ENCODE measurements at places on chromosomes 2 and 18.
A peak's percentile ranks its signal among the peaks of the same experiment; 100 is the strongest.

DNA sequence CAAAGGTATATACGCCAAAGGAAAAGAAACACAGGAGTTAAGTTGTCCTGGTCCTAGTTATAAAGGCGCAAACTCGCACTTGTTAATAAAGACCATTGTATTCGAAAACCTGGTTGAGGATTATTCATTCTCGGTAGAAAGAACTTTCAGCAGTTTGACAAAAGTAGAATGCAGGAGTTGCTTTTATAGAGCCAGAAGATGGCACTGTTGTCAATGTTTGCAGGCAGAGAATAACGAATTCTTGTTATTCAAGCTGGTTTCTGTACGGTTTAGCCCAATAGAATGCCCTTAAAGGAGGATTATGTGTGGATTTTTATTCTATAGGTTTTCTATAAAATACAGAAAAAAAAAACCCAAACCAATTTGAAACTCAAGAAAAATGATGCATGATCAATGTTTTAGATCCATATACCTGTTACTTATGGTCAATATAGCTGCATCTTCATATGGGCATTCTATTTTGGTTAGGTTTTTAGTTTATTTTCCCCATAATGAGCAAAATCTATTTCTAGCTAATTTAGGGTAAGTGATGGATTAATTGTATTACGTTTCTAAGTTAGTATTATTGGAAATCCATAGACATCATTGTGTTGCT lies 510.3 kb downstream of the PLCL1 start:
- no peak for DNase-seq

GRCh38 chr2:197010200-197011020 lies 83.9 kb upstream of the PGAP1 start:
- DNase-seq, result peak; percentile 60

DNA sequence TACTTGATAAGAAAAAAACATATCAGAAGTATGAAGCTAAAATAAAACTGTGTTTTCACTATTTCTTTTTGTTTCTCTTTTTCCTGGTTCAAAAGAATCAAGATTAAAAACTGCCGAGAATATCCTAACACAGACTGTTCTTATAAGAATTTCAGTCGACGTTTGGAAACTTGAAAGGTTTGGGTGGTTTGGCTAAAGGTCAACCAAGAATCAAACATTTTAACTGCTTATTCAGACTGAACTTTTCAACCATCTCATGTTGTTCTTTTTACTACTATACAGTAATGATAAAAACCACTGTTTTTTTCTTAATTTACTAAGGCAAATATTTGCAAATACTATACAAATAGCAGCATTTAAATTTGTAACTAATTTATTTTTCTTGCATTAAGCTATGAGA lies 308.5 kb upstream of the TFPI start:
- no peak for DNase-seq

DNA sequence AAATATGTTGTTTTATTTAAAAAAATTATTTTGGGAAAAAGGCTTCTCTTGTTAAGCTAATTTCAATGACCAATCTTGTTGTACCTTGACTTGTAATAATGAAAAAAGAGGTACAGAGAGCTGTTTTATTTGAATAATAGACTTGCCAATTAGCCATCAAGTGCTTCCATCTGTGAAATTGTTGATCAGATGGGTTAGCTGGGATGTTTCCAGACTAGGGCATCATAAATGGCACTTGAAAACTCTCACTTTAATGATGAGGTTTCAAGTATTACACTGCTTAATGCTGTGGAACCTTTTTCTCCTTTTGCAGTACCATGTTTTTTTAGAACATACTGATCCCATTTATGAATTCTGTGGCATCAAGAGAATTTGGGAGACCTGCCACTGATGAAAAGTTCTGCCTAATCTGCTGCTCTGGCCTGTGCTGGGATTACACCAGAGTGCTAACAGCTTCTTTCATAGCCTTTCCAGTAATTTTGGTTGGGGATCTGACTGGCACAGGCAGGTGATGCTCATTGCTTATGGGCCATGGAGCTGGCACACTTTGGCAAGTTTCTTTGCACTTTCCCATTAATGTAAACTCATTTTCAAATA lies 24.2 kb downstream of the PSMD14 start:
- no peak for DNase-seq

DNA sequence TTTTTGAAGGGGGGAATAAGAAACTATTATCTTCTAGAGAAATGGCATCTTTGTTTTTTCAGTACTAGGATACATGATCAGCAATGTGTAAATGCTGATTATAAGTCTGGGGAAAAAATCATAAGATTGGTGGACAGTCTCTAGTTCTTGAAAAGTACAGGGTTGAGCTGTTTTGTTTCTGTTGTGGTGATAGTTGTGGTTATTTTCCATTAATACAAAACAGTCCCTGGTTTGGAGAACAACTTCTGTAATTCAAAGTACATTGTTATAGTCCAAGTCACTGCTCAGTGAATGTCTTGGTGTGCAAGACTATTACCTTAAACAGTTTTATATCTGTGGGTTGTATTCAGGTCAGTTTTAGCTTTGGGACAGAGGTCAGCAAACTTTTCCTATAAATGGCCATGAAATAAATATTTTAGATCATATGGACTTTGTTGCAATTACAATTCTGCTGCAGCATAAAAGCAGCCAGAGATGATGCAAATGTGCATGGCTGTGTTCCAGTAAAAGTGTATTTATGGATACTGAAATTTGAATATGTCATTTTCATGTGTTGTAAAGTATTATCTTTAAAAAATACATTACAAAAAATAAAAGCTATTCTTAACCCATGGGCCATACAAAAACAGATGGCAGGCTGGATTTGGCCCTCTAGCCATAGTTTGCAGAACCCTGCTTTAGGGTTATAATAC lies 111.0 kb downstream of the CERS6 start:
- no peak for DNase-seq

DNA sequence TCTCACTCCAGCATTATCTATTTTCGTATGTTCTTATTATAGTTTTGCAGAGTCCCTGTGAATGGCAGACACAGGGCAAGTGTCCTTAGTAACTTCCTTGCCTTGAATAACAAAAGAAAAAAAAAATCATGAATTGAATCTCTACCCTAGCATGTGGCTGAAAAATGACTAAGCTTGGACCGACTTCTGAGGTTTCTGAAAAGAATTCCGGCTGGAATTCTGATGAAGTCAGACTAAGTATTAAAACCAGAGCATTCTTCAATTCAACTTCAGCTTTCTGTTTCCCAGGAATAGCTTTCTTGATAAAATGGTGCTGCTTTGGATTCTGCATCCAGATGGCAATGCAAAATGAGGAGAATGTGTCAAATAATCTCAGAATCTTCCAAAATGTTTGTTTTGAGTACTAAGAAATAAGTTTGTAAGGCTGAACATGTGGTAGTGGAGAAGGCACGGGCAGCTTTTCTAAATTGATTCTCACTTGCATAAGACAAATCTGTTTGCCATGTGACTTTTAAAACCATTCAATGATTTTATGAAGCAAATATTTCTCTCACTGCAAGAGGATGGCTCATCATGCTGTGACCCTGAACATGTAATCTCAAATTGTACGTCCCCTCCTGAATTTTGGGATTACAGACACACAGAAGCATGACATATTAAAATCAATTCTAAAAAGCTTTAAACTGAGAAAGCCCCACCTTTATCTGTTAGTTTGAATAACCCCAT lies 1462.8 kb upstream of the LRRTM1 start:
- DNase-seq, result no peak

DNA sequence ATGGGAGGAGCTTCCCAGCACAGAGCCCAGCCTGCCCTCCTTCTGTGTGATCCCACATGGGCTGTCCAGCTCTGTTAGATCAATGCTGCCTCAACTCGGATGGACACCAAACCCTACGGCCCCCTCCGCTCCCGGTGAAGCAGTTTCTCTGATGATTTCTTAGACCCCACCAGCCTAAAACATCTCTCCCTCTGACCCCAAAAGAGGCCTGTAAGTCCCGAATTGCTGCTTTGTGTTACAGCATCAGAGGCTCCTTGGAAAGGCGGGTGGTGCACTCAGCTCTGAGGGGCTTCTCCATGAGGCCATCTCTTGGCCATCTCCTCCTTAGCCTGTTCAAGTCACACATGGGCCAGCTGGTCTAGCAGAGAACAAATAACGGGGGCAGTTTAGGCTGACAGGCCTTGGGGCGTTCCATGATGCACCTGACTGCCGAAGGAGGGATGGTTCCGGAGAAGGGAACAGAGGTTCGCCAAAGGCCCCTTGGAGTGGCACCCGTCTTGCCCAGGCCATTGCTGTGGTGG lies 240.7 kb downstream of the SH3RF3 start:
- DNase-seq, result peak; percentile 22

GRCh38 chr18:13572721-13573120 lies 153.6 kb downstream of the FAM210A start:
- peak; percentile 24 for DNase-seq

DNA sequence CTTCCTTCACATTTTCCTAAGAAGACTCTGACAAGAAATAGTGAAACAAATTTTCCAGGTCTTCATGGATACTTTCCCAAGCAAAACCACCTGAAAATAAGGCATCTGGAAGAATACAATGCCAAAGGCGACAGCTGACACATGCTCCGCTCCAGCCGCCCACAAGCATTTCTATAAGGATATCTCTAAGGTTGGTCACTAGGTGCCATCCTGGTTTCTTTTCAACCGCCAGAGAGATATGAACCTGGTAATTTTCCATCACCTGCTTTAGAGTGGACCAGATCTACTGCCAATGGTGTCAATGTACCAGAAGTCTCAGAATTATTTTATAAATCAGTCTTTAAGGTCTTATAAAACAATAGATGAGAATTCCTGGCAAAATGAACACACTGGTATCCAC lies 97.2 kb downstream of the GAREM1 start:
- no peak for DNase-seq

DNA sequence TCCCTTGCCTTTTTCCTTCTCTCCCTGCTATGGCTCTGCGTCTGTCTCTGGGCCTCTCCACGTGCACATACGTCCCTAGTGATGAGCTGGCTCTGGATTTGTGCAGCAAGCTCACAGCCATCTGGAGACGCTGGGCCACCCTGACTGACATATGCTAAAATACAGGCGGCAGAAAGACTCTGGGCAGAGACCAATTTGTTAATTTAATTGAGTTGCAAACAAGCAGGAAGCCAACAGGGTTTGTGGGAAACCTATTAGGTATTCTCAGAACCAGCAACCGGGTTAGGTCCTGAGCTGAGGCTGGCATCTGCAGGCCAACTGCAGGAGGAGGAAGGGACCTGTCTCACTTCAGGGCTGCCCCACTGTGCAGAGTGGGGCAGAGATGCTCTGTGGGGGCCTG lies 53.5 kb upstream of the SMAD2 start:
- no peak for DNase-seq

- DNase-seq, result no peak
These were observed 196.2 kb upstream of the SP5 start for GRCh38 chr2:170518911-170519310.

- DNase-seq, result no peak
These were observed 296.2 kb upstream of the ZC3H15 start for GRCh38 chr2:186189816-186190215.

DNA sequence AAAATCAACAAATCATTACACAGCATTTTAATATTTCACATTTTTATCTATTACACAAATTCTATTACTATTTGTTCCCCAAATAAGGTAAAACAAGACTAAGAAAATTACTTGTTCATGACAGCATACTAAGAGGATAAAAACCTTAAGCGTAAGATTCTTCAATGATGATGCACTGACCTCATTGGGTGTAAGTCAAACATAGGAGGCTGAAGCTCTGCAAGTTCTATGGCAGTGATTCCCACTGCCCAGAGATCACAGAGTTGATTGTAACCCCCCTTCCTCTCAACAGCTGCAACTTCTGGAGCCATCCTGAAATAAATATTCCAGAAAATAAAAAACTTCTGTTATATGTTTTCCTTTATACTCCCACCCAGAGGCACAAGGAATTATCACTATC lies 82.2 kb upstream of the CDKL4 start:
- no peak for DNase-seq

DNA sequence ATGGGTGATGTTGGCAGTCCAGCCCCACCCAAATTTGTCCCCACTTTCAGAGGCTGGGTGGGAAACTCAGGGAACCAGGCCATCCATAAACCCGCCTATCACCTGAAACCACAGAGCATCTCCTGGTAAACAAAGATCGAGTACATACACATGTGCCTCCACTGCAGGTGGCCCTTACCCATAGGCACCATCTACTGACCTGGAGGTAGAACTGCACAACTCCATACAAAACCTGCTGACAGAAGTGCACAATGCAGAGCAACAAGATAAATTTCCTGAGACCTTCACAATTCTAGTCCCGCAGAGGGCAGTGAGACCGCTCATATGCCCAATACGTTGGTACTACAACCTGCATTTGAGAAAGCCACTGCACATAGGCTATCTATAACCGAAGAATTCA lies 856.3 kb downstream of the SUCLG1 start:
- DNase-seq, result no peak

GRCh38 chr2:11356764-11357163 lies 12.3 kb upstream of the ROCK2 start:
- DNase-seq, result no peak

- DNase-seq, result no peak
These were observed 199.1 kb upstream of the SLC14A2 start for GRCh38 chr18:45416168-45416567.

- DNase-seq, result no peak
These were observed 12.1 kb downstream of the MXD1 start for GRCh38 chr2:69926849-69927515.

DNA sequence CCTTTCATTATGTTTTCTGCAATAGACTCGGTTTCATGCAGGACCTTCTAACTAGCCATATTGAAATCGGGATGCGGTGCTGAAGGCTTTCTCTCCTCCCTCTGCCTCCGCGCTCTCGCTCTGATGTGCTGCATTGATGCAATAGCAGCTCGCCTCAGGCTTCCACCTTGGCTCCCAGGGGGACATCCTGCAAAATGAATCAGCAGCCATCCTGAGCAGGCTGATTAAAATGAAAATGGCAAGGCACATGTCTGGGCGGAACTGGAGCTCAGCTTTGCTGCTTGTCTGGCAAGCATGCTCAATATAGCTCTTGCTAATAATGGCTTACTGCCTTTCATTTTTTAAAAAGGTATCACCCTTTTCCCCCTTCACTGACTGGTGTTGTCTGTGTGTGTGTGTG lies 806 bp upstream of the MYT1L start:
- peak; percentile 84 for DNase-seq

DNA sequence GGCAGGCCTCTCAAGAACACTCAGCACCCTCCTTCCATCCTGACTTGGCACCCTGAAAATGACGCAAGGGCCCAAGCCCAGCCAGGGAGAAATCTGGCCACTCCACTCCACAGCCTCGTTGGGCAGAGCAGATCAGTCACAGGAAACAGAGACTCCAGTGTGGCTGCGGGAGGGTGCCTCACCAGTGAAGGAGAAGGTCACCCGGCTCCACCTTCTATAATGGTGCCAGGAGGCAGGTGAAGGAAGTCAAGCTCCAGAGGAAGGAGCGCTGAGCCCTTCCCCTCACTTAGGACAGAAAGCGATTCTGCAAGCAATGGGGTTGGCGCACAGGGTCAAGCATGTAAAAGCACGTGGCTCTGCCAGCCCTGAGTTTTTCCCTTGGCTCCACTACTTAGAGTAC lies 35.3 kb downstream of the CRACDL start:
- DNase-seq, result peak; percentile 31

Measured in endodermal cell (in vitro differentiated cells).